ENCODE measurements at places on chromosomes 2 and 18.

DNA sequence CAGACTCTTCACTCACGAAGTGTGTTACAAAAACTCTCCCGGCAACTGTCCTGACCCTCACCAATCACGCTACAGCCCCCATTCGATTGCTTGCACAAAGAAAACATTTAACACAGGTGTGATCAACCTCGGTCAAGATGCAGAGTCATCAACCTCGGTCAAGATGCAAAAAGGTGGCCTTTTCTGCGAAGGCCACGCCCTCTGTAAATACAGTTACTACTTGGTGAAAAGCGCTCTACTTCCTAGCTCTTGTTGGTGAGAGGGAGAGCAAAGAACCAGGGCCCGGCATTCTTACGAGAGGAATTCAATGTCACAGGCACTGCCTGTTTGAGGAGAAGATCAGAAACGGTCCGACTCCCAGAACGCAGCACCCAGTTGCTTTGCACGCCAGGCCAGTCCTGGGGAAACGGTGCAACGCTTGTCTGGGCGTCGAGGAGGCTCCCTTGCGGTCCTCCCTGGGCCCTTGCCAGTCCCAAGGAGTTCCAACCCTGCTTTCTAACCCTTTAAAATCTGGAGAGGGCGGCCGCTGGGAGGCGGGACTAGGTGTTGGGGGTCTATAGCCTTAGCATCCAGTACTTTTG, 1.9 kb downstream of the PIEZO2 start:
- no peak for DNase-seq

DNA sequence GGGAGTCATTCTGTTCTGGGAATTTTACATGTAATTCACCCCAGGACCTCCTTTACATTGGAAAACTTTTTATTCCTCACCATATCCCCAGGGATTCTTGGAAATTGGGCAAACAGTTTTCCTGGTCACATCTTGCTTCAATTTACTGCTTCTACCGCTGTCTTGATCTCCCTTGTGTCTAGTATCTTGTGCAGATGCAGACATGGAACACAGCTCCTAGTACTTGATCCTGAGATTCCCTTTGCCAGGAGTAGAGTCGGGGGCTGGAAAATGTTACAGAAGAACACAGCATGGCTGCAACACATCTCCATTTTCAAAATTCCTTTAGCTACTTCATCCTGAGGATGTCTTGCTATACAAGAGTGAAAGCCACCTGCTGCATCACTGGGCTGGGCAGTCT, 472.8 kb downstream of the PLCL1 start:
- DNase-seq, result no peak

DNA sequence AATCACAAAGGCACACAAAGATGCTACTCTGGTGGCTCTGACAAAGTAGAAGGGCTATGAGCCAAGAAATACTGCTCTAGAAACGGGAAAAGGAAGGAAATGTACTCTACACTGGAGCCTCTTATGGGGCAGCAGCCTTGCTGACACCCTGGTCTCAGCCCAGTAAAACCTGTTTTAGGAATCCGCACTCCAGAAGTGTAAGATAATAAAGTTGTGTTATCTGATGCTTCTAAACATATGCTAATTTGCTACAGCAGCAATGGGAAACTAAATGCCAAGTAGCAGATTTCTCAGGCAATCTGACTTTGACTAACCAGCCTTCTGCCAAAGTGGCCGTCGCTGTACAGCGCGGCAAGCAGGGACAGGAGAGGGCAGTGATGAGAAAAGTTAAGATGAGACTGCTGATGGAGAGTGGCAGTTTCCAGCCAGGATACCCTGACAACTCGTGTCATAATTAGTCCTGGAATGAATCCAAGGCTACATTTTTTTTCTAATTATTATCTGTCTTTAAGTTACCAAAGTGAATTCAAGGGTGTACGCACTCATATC, 99.0 kb downstream of the NETO1 start:
- no peak for DNase-seq

DNA sequence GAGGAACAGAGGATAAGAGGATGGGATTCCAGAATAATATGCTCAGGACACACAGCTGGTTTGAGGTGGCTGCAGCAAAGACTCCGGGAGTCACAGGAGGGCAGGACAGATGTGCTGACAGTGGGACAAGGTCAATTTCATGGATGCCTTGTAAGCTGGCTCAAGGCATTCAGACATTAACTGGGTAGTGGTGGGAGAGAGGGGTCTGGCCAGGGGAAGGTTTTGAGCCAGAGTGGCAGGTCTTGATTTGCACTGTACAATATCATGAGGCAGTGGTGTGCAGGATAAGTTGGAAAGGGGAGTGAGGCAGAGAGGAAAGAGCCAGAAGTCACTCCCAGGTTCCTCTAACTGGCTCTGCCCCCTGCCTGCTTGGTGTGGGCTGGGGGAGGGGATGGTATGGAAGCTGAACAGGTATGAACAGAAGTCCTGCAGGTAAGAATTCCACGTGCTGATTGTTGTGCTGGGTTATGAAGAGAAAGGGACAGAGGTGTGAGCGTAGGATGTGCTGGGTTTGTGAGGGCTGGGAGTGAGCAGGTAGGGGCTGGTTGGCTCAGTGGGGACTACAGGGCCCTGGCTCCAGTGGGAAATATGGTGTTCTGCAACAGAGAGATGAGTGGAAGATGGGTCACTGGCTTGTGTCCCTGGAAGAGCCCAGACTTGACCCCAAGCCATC, 141.7 kb upstream of the COPS8 start:
- DNase-seq, result no peak

DNA sequence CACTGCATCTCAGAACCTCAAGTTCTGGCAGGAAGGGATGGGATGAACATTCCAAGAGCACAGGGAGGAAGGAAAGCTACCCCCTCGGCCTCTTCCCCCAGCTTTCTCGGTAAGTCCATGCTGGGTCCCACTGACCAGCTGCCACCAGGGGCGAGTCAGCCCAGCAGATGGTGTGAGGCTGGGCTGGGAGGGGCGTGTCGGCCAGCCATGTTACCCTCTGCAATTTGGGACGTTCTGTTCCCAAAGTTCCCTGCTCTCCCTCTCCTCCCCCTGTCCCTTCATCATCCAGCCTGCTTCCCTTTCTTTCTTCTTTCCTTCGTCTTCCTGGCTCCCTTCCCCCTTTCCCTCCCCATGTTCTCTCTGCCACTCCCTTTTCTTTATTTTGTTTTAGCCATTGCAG, 74.3 kb upstream of the TNP1 start:
- DNase-seq, result no peak

- DNase-seq, result no peak
Measured at GRCh38 chr18:46858290-46858689, 59.0 kb downstream of the PIAS2 start.

DNA sequence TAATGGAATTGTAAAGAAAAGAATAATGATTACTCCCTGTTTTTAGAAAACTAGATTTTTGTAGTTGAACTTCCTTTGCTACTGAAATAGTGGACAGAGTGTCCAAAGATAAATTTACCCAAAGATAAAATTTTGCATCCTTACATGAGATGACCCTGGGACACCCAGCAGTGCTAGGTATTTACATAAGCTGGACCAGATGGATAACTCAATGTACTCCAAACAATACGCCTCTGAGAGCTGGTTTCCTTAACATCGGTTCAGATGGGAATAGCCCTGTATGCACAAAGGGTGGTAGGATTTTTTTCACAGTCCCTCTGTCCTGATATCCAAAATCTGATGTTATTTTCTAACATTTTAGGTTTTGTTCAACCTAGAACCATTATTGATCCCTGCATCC, 432.1 kb upstream of the ID2 start:
- DNase-seq, result no peak

DNA sequence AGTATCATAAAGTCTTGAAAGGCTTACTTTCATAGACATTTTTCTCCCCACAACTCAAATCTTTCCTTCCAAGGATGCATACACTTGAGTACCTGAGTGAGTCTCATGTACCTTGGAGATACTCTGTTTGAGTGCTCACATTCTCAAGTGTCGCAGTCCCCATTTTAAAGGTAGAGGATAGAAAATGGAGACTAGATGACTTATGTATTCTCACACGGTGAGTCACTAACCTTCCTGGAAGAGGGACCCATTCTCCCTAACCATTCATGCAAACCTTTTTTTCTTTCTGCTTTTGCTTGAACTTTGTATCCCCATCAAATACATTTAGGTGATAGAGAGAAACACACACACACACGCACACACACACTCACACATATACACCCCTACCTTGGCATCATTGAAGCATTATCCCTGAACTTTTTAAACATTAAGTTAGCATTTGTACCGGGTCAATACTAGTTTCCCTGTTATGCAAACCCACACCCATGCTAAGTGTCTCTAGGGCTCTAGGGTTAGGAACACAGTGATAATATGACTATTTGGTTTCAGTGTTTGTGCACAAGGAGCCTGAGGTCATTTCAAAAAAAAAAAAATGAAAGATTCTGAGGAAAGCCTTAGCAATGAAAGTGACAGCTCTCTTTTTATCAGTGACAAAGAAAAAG, 236.2 kb downstream of the IKZF2 start:
- DNase-seq, result no peak

GRCh38 chr2:27288610-27289009, 6.4 kb downstream of the TRIM54 start:
- DNase-seq, result no peak

DNA sequence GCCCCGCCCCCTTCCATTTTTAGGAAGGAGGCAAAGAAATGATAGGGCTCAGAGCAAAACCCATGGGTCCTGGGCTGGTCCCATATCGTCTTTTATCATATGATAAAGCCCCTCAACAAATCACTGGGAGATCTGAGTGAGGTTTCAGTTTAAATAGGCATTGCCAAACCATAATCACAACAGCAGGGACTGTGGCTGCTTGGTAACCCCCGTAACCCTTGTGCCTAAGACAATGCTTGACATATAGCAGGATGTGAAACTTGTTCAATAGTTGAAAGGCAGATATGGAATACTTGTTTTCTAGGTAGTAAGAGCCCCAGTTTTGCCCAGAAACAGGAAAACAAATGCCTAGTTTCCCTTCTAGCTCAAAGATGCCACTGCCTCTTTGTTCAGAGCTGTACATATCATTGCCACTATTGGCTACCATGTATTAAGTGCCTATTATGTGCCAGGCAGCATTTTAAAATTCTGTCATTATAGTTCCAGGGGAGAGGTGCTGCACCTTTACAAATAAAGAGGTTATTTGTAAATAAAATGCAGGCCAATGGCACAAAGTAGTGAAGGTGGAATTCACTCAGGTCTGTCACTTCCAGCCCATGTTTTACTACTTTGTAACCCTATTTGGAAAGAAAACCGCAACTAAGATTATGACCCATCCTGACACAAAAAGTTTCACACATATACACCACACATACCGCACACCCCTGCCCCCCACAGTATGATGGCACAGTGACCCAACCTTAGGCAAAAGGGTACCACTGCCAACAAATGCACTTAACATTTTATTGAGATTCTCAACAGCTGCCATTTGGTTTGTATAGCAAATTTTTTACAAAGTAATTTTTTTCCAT, 14.2 kb downstream of the NAGK start:
- DNase-seq, result no peak

DNA sequence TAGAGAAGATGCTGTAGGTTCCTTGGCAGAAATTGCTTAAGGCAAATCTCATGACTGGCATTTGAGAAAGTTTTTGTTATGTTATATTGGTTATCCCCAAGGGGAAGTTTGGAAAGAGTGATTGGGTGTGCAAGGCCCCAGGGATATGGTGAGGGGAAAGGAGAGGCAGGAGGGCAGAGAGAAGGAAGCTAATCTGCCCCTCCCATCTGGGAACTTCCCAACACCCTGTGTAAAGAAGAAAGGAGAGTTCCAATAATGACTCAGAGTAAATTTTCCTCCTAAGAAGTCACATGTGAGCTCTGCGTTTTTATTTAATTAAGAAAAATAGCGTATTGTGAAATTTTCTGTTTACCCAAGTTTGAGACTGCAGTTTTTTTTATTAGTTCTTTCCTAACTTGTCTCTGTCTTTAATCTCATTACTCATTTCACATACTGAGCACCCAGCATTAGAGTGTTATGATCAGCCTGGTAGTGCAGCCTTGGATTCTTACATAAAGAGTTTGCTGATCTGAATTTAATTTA, 3.1 kb upstream of the KYNU start:
- peak; percentile 81 for DNase-seq

GRCh38 chr2:50042771-50043170, 888.5 kb upstream of the FSHR start:
- no peak for DNase-seq

DNA sequence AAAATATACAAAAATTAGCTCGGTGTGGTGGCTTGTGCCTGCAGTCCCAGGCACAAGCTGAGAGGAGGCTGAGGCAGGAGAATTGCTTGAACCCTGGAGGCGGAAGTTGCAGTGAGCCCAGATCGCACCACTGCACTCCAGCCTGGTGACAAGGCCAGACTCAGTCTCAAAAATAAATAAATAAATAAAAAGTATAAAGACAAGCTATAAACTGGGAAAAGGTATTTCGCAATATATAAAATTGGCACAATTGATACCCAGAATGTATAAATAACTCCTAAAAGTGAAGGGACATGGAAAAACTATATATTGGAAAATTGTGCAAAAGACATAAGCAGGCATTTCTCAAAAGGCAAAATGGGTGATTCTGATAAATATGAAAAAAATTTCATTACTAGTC, 657.9 kb upstream of the SLC8A1 start:
- no peak for DNase-seq

- no peak for DNase-seq
Measured at GRCh38 chr2:11395389-11395788, 51.0 kb upstream of the ROCK2 start.

- DNase-seq, result no peak
Measured at GRCh38 chr2:67927501-67927900, 135.3 kb downstream of the C1D start.

DNA sequence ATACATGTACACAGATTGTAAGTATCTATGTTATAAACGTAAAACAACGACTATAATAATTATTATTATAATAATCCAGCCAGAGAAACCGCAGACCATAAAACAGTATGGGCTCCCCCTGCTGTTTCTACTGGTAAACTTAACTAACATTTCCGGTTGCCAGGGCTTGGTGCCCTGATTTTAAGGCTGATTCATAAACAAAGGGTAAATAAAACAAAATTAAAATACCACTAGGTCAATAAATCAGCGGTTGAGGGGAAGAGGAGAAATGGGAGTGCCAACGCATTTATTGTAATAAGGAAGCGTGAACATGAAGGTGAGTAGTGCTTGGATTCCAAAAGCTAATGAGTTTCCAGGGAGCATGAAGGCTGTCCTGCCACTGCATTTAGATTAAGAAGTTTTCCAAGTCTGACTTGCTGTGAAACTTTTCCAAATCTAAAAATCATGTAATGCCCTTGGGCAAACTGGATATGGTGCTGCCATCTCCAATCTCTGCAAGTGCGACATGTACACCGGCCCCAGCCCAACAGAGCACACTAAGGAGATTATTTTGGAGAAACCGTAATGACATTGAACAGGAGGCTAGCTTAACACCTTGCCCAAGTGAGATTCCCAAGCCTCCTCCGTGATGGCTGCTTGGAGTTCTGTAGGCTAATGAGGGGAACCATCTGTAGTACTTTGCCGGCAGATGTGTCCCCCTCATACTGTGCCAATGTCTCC, 50.7 kb upstream of the HNRNPA3 start:
- no peak for DNase-seq

- no peak for DNase-seq
Measured at GRCh38 chr2:68466361-68466777, 725 bp downstream of the FBXO48 start.

- no peak for DNase-seq
Measured at GRCh38 chr2:71510196-71510807, 56.9 kb downstream of the DYSF start.
